ENCODE measurements at places on chromosomes 1 and 21.
A peak's percentile ranks its signal among the peaks of the same experiment; 100 is the strongest.

DNA sequence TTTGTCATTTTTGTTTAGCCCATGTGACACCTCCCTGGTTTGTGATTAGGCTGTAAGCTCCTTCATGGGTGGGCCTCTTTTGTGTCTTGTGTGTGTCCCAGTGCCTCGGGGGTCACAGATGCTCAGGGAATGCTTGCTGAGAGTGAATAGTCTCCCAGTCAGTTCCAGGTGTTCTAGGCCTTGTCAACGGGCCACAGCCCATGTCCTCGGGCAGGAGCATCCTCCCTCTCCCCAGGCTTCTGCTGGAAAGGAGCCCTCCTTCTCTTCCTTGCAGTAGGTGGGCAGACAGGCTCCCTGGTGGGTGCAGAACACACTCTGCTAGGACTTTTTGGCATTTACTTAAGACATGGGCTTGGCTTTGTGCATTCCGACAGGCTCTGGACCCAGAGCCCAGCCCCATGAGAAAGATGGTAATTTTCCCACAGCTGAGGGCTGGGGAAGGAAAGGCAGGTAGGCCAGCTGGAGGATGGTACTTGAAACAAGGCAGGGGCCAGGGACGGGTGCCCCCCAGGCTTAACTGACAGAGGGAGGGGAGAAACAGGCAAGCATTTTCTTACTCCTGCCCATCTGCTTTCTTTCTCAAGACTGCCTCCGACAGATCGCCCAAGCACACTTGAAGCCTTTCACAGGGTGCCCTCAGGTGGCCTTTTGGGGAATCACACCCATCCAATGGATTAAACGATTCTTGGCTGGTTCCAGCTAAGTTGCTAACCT lies 7.1 kb upstream of the CPLANE2 start:
- peak; percentile 45 for DNase-seq

GRCh38 chr1:154871374-154871773 lies 1.3 kb upstream of the KCNN3 start:
- DNase-seq: no peak

DNA sequence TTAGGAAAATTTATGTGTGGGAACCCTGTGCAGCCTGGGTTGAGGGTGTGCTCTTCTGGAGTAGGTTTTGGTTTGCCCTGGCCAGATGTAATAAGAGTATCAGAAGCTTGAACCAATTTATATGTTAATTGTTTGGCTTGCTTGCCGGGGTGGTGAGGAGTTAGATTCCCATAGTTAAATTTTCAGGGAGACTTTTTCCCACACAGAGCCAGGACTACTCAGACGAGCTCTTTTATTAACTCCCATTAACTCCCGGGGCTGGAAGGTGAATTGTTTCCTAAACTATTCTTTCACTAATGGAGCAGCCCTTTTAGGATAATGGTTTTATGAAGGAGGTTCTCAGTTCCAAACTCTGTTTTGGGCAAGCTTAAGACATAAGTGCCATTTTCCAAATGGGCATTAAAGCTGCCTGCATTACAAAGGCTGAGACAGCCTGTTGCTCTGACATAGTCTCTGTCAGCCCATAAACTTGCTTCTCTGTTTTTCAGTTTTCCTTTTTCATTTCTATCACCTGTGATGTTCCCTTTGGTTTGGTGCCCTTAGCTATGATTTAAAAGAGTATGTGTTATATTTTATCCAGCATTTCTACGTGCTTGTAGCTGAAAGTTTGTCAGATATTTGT lies 18.0 kb upstream of the RAB3GAP2 start:
- no peak for DNase-seq

DNA sequence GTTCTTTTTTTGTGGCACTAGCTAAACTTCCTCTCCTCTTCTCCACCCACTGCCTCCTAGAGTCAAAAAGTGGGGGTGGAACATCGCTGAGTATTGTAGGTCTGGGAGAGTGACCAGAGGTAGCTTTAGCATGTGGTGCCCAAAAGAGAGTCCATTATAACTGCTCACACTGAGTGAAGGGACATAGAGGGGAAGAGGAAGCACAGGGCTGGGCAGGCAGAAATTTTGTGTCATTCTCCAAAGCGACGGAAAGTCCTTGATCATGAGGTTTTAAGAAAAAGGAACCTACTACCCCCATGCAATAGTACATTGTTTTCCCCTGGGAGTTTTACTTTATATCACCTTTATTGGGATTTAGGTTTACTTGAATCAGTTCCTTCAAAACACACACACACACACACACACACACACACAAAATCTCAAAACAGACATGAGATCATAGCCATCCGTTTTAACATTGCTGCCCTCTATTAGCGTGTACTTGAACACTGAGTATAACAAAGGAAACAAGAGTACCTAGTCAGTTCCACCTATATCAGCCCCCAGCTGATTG lies 4.1 kb downstream of the CD84 start:
- DNase-seq: peak; percentile 58

- no peak for DNase-seq
Measured at GRCh38 chr1:201299968-201300367, 16.7 kb downstream of the PKP1 start.

DNA sequence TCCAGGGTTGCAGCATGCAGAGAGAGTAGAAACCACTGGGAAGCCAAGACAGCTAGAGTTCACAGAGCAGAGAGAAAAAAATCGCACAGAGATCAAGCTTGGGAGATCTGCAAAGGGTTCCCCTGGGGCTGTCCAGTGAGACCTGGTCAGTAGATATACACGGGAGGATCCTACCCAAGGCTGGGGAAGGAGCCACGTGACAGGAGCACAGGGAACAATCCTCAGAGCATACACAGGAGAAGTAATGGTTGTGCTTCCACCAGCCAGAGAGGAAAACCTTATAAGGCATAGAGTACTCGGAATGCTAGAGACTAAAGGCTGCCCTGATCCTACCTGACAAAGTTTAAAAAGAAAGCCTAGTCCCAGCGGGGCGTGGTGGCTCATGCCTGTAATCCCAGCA lies 53.9 kb downstream of the GABPA start:
- no peak for DNase-seq

DNA sequence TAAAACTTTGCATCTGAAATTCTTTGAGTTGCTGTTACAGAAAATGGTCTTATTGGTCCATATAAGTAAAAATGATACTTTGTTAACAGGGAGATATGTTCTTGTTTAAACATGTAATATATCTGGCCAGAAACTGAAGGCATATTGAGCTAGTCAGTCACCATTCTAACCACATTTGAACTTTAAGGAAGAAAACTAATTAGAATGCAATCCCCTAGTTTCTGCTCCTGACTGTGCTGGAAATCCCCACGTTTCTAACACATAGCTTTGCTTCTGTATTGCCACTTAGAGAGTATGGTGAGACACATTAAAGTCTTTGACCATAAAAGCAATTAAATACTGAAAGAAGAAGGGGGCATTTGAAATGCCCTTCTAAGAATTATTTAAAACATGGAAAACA lies 32.1 kb upstream of the HIVEP3 start:
- DNase-seq: no peak

GRCh38 chr1:61887931-61888564 lies 145.8 kb downstream of the PATJ start:
- DNase-seq: no peak

DNA sequence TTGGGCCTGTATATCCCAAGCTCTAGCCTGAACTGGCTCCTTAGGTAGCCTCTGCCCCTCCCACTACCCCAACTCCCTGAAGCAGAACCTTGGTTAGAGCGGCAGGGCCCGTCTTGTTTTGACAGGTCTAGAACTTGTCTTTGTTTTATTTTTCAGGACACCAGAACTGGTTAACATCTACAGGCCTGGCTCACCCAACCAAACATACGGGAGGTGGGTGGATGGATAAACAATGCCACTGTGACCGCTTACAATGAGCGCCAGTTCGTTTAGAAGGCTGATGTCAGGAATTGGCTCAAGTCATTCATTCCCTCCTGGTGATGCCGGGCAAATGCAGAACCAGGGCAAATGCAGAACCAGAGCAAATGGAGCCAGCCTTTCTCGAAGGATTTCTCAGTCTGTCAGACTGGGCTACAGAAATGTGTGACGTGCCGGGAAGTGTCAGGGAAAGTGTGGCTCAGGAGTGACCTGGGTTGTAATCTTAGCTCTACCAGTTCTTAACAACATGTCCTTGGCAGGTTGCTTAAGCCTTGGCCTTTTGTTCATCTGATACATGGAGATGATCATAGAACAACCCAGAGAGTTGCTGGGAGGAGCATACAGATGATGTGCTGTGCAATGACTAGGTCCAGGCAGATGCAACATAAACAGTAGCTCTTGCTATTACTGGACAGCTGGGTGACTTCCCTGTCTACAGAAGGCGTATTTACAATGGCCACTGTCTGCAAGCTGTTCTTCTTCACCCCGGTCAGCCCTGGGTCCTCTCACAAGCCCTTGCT lies 30.5 kb upstream of the BTG2 start:
- no peak for DNase-seq

- no peak for DNase-seq
Measured at GRCh38 chr1:243587823-243588560, 262.1 kb downstream of the AKT3 start.

DNA sequence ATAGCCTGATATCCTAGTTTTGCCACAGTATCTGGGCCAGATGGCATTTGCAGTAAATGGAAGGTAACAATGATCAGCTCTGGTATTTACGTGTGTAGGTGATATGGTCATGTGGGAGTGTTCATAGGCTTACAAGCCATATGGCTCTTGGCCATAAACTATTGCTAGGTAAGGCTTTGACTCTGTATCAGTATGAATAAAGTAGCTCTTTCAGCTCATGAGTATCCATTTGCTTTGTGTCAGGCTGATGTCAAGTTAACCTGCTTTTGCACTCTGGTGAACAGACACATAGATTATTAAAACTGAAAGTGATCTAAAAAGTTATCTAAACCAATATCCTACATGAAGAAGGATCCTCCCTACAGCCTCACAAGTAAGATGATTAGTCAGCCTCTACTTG lies 69.0 kb downstream of the DDR2 start:
- no peak for DNase-seq

DNA sequence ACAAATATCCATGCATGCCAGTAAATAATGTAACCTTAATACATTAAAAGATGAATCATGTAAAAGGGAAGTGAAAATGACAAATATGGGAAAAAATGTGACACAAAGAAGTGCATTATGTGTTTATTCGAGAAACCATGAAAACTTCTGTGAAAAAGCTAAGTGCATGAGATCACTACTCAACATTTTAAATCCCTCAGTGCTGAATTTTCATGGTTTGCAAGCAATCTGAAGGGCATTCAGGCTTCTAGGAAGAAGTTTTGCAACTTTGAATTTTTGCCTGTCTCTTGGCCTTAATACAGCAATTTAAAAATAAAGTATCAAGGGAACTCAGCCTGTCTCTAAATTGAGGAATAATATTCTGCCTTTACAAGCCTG lies 78.2 kb downstream of the MAP3K7CL start:
- DNase-seq: no peak

- DNase-seq: no peak
Measured at GRCh38 chr1:248818505-248819374, 7.0 kb downstream of the SH3BP5L start.

DNA sequence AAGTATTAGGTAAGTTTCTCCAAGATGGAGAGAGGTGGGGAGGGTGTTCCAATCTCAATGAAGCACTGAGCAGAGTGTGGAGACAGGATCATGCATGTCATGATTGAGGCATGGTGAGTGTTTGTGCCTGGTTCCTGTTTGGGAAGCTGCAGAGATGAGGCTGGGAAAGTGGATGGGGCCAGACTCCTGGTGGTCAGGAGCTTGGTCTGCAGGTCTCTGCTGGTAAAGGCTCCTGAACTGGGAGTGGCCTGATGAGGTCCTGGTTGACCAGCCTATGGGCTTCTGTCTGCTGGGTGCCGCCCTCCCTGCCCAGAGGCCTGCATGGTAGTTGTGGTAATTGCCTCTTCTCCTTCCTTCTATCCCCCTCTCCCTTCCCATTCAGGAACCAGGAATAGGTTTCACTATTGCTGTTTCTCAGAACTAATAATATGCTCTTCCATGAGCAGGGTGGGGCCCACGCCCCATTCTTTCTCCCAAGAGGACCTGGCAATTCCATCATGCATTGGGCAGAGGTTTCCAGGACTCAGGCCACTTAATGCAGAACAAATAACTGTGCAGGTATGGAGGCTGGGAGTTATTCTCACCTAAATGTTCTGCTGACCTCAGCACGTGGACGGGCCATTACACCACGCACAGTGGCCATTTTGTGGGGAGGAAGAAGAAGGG lies 24.5 kb downstream of the PROK1 start:
- DNase-seq: no peak

DNA sequence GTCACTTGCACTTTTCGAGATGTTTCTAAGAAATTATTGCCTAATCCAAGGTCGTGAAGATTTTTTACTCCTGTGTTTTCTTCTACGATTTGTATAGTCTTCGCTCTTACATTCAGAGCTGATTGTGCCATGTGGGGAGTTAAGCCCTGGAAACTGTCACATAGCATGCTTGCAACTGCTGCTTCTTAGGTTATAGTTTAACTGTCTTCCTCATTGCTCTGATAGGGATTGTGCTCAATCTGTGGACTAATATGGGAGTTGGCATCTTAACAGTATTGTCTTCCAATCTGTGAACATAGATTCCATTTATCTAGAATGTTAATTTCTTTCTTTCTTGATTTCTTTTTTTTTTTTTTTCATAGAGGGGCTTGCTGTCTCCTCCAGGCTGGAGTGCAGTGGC lies 34.8 kb upstream of the CAMTA1 start:
- DNase-seq: no peak

DNA sequence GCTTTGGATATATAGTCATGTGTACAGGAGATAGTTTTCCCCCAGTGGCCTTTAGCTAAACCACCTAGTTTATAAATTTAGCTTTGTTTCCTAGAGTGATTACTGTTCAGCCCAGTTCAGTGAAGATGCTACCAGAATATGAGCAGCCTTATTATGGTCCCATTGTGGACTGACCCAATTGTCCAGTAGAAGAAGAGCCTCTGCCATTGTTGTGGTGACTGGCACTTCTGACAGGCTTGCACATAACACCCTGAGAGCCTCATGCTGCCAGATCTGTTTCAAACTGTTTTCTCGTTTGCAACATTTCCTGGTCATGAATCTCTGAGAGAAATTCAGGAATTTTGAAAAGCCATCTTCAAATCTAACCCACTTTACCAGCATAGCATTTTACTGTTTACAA lies 20.6 kb downstream of the KPNA6 start:
- DNase-seq: no peak

- DNase-seq: no peak
Measured at GRCh38 chr1:187262731-187263130, 434.0 kb downstream of the PLA2G4A start.

DNA sequence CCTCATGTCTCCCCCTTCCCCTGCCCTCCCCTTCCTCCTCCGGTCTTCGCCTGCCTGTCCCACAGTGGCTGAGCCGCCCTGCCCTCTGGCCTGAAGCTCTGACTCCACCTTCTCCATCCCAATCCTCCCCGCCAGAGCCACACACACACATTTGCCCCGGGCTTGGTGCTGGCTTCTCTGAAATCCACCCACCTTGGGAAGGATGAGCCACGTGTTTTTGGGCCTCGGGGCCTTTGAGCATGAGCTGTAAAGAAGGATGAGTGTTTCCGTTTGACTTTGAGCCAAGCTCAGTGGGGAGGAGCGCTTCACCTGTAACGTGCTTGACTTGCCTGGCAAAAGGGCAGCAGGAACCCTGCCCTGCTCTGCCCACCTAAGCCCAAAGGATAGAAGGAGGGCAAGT lies 295.1 kb downstream of the SIPA1L2 start:
- DNase-seq: no peak

GRCh38 chr1:203128716-203129500 lies 1.4 kb downstream of the ADORA1 start:
- no peak for DNase-seq

All from GDM1 (cell line).